T-helper 22 cell (primary cell): ENCODE measurements at places on chromosomes 6 and 20.

GRCh38 chr6:37126493-37126958 is 43.4 kb upstream of the PIM1 start:
- DNase-seq = no peak

GRCh38 chr6:137834508-137834907 is 32.6 kb upstream of the TNFAIP3 start:
- no peak for DNase-seq

GRCh38 chr6:35287671-35288396 is 9.8 kb upstream of the DEF6 start:
- no peak for DNase-seq

DNA sequence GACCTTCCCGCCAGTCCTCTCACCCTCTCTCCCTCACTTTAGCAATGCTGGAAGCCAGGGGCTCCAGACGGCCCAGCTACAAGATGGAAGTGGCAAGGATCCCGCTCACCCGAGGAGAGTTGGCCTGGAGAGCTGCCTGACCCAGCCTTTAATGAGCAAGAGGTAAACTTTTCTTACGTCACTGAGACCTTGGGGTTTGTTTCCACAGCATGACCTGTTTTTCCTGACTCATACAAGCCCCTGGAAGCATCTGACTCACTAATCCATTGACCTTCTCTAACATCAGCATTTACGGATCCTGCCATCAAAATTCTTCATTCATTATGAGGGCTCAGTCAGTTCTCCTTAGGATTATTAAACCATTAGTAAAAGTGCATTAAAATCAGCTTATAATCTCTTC is 120.4 kb downstream of the MYLK4 start:
- no peak for DNase-seq

DNA sequence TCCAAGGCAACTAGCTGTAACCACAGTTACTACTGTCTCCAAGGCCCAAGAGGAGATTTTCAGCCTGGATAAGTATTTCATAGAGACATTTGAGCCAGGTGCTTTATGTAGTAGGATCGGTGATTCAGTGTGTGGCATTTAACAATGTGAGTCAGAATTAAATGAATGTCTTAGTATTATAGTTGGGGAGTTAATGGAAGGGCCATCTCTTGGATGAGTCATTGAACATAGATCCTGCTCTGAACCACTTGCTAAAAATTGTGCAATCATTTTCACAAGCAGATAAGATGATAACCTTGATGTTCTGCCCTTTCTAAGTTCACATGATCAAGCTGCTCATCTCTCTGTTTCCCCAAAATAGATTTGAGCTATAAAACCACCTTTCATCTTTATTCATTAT is 668.9 kb upstream of the CITED2 start:
- DNase-seq = no peak

DNA sequence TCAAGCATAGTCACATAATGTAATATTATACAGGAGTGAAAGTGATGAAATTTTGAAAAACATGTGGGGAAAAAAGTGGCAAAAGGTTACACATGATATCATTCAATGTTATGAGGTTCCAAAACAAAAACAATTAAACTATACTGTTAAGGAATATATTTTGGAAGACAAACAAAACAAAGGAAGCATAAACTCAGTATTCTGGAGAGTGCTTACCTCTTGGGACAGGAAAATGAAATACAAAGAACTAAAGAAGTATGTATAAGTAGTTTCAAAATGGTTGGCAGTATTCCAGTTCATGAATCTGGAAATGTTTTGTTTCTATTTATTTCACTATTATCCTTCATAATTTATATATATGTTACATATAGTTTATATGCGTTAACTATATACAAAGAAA is 213.5 kb downstream of the MOXD1 start:
- DNase-seq = no peak

DNA sequence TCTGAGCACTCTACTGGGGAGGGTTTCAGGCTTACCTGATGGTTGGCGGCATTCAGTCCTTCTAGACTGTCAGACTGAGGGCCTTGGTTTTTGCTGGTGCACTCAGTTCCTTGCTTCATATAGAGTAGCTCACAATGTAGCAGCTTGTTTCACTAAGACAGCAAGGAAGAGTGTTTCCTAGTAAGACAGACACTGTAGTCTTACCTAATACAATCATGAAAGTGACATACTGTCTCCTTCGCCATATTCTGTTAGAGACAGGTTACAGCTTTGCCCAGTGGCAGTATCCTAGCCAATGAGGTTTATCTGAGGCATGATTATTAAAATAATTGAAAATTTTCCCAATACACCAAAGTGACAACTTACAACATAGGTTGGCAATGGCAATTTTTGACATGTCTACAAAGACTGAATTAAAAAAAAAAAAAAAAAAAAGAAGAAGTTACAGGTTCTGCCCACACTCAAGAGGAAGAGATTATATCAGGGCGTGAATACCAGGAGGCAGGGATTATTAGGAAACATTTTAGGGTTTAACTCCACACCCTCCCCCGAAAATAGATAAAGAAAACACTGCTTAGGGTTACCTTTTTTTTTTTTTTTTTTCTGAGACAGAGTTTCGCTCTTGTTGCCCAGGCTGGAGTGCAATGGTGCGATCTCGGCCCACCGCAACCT is 66.8 kb downstream of the SCAND1 start:
- DNase-seq = no peak

GRCh38 chr20:50569864-50570836 is 60.0 kb downstream of the PTPN1 start:
- no peak for DNase-seq

GRCh38 chr6:69994251-69994650 is 127.9 kb downstream of the COL19A1 start:
- DNase-seq = no peak

GRCh38 chr6:104282581-104282980 is 577.1 kb downstream of the HACE1 start:
- no peak for DNase-seq
